HCEC 1CT (cell line): ENCODE measurements at places on chromosomes 7 and 10.

DNA sequence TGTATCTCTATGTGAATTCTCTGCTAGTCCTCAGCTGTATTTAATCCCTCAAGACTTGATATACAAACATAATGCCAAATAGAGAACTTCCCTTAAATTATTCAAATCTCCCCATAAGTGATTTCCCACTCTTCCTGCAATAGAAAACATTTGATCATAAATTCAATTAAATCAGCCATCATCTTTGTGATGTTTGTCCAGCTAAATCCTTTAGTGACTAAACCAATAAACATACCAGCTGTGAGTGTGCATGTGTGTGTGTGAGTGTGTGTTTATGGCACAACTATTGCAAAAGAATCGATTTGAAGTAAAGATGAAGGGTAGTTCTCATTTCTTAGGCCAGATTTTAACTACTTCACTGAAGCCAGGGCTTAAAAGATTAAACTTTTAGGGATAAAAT, 175.5 kb upstream of the FZD1 start:
- DNase-seq: no peak

DNA sequence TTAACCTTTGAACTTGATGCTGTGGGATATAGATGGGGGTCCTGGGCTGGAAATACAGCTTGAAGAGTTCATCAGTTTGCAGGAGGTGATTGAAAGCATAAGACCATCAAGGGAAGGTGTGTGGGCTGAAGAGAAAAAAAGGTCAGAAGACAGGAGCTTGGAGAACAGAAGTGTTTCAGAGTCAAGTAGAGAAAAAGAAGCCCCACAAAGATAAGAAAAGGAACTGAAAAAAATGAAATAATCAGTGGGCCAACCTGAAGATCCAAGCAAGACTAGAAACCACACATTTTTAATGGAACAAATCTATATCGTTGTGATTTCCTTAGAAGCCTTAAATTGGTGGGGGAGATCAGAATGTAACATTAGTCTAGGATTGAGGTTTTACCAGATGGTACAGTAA, 22.5 kb downstream of the ZEB1 start:
- no peak for DNase-seq

GRCh38 chr7:101740981-101741725, 76.3 kb upstream of the CUX1 start:
- no peak for DNase-seq

GRCh38 chr7:1368184-1368681, 91.0 kb downstream of the MICALL2 start:
- no peak for DNase-seq

DNA sequence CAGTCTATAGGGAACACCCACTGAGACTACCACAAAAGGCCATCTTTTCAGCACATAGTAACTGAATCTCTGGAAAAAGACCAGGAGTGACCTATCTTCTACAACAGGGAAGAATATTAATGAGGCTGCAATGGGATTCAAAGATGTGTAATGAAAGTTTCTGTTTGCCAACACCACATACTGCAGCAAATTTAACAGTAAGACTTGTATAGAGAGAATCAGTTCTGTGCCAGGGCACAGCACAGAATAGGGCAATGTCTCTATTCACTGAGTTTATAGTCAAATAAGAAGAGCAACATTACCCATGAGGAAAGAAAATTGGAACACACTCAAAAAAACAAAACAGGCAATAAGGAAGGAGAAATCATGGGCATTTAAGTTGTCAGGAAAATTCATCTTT, 91.4 kb upstream of the PTN start:
- no peak for DNase-seq

GRCh38 chr7:137983323-137984008, 18.4 kb downstream of the CREB3L2 start:
- no peak for DNase-seq

GRCh38 chr7:108157606-108158335, 27.6 kb upstream of the LAMB4 start:
- no peak for DNase-seq

DNA sequence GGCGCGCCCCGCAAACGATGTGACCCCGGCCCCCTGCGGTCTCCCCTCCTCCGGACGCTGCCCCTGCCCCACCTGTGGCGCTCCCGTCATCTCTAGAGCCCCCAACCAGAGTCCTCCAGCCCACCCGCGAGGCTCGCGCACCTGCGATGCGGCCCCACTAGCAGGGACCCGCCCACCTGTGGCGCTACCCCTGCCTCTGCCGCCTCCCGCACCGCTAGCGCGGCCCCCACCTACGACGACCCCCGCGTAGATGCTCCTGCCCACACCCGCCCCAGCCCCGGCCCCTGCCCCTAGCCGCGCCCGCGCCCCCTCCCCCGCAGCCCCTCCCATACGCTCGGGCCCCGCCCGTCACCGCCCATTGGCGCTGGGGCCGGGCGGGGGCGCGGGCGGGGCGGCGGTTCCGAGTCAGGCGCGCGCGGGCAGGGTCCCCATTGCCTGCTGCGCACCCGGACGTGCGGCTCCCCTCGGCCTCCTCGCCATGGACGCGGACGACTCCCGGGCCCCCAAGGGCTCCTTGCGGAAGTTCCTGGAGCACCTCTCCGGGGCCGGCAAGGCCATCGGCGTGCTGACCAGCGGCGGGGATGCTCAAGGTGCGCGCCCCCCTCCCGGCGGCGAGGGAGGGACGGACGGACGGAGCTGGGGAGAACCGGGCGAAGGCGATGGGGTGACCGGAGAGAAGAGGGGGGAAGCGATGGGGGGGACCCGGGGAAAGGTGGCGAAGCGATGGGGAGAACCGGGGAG, at the start of gene PFKP:
Gene PFKP, plus strand, starts transcription at position 431 of the 741 bp plus-strand sequence. Its CDS starts 48 bp downstream, at position 479.
- DNase-seq: no peak

- no peak for DNase-seq
Measured at GRCh38 chr10:117740088-117740487, 197.5 kb downstream of the EMX2 start.

- peak; percentile 44 for DNase-seq
Measured at GRCh38 chr7:43491984-43492383, 90.9 kb upstream of the STK17A start.

- no peak for DNase-seq
Measured at GRCh38 chr7:29310625-29311024, 116.0 kb downstream of the CHN2 start.

GRCh38 chr7:1586126-1586826, 16.4 kb upstream of the PSMG3 start:
- DNase-seq: no peak

- no peak for DNase-seq
Measured at GRCh38 chr10:83373671-83374070, 765.6 kb upstream of the GHITM start.

- peak; percentile 94 for DNase-seq
Measured at GRCh38 chr10:14405076-14406065, 74.6 kb upstream of the FRMD4A start.

DNA sequence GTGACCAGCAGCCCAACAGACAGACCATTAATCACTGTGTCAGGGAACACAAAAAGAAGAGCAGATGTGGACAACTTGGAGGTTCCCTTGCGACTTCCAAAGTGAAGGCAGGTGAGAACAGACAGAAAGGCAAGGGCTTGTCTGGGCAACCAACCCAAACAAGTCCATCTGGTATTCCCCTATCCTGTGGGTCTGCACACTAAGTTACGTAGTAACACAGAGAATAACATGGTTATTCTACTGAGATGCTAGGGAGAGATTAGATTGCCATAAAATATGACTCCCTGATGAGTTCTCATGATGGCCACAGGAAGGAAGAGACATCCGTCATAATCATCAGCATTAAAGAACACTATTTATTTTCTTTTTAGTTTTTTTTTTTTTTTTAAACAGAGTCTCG, 252.2 kb downstream of the CALN1 start:
- no peak for DNase-seq

DNA sequence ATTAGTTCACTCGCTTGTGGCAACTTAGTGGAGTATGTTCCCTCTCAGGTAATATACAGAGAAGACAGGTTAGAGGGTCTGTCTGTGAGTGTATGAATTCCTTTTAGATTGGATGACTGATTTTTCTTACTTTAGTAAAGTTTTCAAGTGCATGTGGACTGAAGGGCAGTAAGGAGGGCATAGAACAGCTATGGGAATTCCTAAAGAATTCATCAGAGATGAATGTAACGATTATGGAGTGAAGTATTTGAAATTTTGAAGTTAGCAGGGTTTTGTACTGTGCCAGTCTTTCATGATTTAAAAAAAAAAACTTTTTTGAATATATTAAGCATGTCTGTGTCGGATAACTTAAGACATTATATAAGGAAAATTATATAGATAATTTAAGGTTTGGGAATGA, 15.5 kb downstream of the MAPK8 start:
- peak; percentile 15 for DNase-seq

DNA sequence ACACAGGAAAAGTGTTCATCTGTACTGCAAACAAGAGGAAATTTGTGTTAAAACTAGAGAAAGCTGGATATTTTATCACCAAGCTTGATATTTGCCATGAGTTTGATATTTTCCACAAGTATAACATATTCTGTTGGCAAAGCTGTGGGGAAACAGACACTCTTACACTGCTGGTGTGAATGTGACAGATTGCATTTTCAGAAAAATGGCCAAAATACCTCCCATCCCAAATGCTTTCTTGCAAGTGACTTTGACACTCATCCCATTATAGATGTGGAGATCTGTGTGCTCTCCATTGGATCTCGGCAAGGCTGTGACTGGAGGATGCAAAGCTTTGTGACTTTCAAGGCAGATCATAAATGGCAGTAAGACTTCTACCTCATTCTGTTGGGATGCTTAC, 30.5 kb downstream of the ZNF713 start:
- no peak for DNase-seq

GRCh38 chr7:23067271-23067670, 38.3 kb upstream of the KLHL7 start:
- DNase-seq: peak; percentile 48

DNA sequence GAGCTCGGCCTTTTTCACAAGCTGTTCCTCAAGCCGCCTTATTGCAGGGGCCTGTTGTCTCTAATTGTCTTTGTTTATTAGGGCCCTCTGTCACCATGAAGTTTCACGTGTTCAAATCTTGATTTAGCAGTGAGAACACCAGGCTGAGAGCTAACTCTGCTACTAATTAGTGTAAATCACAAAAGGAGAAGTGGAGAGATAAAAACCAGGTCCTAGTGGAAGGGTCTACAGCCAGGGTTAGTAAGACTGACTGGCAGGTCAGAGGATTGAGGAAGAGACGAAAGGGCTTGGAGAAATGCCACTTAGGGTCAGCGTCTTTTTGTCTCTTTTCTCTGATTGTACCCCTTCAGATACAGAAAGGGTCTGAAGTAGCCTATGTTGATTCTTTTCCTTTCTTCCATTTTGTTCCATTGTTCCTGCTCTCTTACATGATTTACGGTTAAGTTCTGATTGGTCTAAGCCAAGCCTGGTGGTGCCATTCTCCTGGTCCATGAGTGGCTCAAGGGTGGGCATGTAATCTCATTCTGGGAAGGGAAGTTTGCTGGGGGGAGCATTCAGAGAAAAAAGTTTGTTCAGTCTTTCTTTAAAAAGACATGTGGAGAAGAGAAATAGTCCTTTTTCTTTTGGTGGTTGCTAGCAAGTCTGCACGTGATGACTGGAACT, 21.3 kb downstream of the SSMEM1 start:
- no peak for DNase-seq

GRCh38 chr7:40243076-40243475, 108.3 kb downstream of the SUGCT start:
- DNase-seq: peak; percentile 23

GRCh38 chr7:2982831-2983230, 60.8 kb downstream of the CARD11 start:
- DNase-seq: no peak

GRCh38 chr7:27359181-27360125, 116.9 kb downstream of the EVX1 start:
- no peak for DNase-seq

- DNase-seq: peak; percentile 36
Measured at GRCh38 chr10:28250782-28251181, 52.1 kb downstream of the MPP7 start.

GRCh38 chr7:49774459-49775064, 1.1 kb downstream of the VWC2 start:
- no peak for DNase-seq

DNA sequence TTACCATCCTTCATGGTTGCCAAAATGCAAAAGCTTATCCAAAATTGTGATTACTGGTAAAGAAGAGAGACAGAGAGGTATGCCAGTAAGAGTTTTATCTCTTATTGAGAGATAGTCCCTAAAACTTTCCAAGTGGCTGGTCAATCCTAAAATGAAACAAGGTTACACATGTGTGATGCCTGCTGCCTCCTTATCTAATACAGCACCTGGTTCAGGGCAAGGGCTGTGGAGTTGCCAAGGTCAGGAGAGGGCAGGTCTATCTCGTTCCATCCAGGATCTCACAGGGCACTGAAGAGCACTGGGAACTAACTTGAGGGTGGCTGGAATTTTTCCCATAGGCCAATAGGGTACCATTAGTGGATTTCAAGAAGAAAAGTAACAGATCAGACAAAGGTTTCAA, 18.3 kb downstream of the VOPP1 start:
- no peak for DNase-seq

- DNase-seq: no peak
Measured at GRCh38 chr10:117967149-117967650, 79.5 kb downstream of the RAB11FIP2 start.

DNA sequence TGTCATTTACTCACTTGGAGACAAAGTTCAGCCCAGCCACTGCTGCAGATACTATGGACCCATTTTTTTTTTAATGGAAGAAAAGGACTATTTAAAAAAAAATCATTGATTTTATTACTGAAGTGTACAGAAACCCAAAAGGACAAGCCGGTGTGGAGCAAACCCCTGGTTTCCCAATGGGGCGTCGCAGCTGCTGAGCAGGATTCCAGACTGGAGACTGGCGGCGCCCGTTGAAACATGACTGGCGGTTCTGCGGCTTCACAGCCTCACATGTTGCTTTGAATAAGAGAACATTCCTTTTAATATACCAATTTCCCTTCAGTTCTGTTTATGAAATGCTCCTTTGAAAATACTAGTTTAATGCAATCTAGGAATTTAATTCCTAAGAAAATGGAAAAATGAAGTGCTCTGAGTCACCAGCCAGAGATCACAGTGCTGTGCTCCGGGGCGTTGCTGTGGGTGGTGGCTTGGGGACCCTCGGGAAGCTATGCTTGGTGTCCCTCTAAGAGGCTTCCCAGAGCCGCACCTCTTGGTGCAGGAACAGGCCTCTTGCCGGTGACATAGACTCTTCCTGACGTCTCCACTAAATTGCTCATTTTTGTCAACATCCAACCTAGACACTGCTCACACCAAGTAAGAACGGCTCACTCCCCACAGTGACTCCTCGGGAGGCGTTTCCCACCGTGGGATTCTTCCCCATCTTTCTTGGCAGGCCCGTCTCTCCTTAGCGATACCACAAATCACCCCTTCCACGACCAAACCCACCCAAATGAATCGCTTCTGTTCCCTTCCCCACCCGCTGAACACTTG, 12.0 kb upstream of the VIPR2 start:
- no peak for DNase-seq

- DNase-seq: no peak
Measured at GRCh38 chr7:107043921-107044346, 571 bp upstream of the PRKAR2B start.

- no peak for DNase-seq
Measured at GRCh38 chr10:1049425-1049958, 573 bp upstream of the IDI1 start.
